ENCODE measurements at places on chromosomes 12 and 14.

DNA sequence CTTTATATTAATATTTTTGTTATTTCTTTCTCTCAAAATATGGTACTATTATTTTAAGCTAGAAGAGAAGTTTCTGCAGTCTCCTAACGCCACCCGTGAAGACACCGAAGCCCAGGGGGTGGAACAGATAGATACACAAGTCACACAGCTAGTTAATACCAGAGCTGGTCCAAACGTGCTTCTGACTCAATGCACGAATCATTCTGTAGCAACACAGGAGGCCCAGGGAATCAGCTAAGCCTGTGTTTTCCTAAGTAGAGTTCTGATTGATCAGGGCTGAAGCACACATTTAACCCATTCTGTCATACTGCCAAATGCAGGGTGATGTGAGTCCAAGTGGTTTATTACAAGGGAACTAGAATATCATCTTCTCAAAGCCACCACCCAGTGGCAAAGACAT is 116.9 kb upstream of the PWP1 start:
- no peak for DNase-seq

DNA sequence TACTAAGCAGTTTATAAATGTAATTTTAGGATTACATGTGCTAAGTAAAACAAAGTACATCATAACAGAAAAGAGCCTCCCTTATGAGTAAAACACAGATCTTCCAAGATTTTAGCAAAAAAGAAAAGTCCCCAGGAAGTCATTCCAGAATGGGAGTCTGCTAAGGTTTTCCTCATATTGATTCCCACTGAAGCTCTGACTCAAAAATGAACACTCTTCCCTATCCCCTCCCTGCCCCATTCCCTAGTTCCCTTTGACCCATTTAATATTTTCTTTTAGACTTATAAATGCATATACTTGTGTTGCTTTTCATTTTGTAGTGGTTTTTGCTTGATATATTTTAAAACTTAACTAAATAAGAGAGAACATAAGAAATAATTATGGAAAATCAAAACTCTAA is 40.1 kb downstream of the PTGER2 start:
- no peak for DNase-seq

DNA sequence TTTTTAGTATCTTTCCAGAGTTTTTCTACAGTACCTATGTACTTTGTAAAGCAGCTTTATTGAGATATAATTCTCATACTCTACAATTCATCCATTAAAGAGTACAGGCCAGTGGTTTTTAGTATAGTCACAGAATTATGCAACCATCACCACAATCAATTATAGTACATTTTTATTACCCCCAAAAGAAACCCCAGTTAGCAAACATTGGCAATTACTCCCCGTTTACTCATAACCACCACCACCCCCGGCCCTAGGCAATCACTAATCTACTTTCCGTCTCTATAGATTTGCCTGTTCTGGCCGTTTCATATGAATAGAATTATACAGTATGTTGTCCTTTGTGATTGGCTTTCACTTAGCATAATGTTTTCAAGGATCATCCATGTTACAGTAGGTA is 119.8 kb downstream of the KICS2 start:
- DNase-seq, result no peak

DNA sequence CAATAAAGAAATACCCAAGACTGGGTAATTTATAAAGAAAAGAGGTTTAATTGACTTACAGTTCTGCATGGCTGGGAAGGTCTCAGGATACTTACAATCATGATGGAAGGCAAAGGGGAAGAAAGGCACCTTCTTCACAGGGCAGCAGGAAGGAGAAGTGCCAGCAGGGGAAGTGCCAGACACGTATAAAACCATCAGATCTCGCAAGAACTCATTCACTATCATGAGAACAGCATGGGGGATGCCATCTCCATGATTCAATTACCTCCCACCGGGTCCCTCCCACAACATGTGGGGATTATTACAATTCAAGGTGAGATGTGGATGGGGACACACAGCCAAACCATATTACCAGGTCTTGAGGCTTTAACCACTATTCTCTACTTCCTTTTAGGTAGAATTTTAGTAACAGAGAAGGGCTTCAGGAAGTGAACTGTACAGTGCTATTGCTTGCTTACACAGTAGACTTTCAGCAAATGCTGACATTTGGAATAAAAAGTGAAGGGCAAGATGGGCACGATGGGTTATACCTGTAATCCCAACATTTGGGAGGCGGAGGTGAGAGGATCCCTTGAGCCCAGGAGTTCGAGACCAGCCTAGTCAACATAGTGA is 40.8 kb upstream of the OR4E1 start:
- DNase-seq, result no peak

- no peak for DNase-seq
Observed at GRCh38 chr14:104975481-104976197, 2.5 kb downstream of the AHNAK2 start.

- DNase-seq, result no peak
Observed at GRCh38 chr12:91722072-91722471, 423.6 kb downstream of the BTG1 start.

DNA sequence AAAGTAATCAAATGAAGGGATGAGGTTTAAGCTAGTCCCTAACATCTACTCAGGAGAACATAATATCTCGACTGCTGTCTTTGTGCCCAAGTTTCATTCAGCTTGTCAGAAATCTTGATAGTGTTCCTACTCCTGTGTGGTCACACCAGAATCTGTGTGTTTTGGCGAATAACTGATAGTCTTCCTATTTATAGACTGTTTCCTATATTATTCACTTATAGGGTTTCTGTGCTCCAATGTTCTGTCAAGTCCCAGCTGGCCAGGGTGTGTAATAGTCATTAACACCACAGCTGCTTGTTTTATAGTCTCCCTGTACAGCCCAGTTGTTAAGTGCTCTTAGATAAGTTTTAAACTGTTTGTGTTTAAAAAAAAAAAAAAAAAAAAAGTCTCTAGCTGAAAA is 45.9 kb downstream of the GPR135 start:
- DNase-seq, result no peak

- no peak for DNase-seq
Observed at GRCh38 chr12:72228424-72228823, 43.7 kb upstream of the TRHDE start.

DNA sequence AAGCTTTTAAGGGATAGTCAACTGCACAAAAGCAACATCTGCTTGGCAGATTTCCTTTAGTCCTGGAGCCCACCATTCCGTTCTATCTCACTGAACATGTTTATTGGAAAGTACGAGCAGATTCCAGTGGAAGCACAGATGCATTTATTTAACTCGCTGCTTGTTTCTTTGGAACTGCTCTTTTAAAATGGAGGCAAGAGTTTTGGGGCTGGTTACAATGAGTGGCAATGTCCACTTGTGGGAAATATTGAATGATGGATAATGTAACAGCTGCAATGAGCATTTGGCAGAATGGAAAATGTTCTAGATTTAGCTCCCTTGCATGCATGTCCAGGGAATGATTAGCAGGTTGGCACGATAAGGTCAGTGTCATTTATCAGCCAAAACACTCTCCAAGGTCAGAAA is 163.0 kb downstream of the ATP23 start:
- DNase-seq, result no peak

- no peak for DNase-seq
Observed at GRCh38 chr12:47214771-47215170, 135.0 kb upstream of the AMIGO2 start.

- no peak for DNase-seq
Observed at GRCh38 chr12:131506426-131506825, 204.5 kb upstream of the SFSWAP start.

DNA sequence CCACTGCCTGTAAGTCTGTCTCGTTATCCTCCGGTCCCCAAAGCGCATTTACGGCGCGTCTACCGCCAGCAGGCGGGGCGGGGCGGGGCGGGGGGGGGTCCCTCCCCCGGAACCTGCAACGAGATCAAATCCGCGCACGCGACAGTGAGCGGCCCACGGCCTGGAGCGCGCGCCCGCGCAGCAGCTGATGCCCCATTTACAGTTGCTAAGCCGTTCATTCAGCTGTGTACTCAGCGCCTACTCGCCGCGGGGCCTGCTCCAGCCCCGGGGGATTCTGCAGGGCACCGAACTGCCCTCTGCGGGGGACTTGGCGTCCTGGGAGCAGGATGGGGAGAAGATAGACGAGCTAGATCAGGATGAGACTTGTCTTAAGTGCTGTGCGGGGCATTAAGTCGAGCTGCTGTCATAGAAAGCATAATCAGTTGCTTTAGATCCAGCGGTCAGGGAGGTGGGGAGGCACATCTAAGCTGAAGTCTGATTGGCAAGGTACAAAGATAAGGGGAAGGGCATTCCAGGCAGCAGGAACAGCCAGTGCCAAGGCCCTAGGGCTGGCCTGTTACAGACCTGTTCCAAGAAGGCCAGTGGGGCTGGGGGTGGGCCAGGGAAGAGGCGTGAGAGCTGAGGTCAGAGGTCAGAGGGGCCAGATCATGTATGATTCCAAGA is 1.4 kb upstream of the CCDC85C start:
- peak; percentile 62 for DNase-seq

DNA sequence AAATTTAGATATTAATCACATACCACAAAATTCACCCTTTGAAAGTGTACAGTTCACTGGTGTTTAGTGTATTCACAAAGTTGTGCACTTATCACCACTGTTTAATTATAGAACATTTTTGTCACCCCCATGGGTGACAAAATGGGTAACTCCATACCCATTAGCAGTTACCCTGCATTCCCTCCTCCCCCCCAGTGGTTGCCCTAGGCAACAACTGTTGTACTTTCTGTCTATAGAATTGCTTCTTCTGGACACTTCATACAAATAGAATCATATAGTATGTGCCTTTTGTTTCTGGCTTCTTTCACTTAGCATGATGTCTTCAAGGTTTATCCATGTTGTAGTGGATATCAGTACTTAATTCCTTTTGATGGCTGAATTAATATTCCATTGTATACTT is 52.7 kb downstream of the FBXO34 start:
- no peak for DNase-seq

- DNase-seq, result no peak
Observed at GRCh38 chr12:123058481-123058880, 78.0 kb downstream of the ARL6IP4 start.

GRCh38 chr12:98149691-98150210 is 365.6 kb upstream of the TMPO start:
- DNase-seq, result no peak

DNA sequence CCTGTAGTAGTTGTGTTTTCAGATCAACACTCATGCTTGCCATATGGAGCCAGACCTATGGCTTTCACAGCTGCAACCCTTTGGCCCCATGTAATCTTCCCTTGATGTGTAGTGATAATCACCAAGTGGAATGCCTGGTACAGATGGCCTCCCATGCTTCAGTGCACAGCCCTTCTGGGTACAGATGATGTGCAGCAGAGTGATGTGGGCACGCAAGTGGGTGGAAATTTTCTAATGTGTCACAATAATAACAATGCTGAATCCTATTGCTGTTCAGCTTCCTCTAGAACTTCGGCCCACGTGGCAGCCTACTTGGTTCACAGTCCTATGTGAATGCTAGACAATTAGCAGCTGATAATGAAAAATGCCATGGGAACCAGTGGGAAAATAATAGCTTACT is 188.1 kb downstream of the SNAPC1 start:
- DNase-seq, result no peak

GRCh38 chr14:52043690-52044089 is 25.2 kb downstream of the NID2 start:
- no peak for DNase-seq

DNA sequence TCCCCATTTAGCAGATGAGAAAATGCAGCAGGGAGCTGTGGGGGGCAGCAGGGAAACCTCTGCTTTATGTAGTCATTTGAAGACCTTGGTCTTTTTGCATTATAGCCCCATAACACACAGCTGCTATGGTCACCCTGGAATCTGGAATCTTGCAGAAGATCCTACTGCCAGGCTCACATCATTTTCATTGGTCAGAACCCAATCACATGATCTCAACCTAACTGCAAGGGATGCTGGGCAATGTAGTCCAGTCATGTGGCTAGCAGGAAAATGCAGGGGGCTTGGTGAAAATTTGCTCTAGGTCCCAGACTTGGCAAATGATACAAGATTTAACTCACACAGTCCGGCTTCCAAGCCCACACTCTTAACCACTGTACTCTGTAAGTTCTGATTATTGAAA is 1028.7 kb downstream of the AACS start:
- DNase-seq, result no peak

GRCh38 chr14:89702073-89702875 is 252.3 kb downstream of the EFCAB11 start:
- no peak for DNase-seq

- no peak for DNase-seq
Observed at GRCh38 chr12:89059056-89059455, 293.2 kb downstream of the DUSP6 start.

DNA sequence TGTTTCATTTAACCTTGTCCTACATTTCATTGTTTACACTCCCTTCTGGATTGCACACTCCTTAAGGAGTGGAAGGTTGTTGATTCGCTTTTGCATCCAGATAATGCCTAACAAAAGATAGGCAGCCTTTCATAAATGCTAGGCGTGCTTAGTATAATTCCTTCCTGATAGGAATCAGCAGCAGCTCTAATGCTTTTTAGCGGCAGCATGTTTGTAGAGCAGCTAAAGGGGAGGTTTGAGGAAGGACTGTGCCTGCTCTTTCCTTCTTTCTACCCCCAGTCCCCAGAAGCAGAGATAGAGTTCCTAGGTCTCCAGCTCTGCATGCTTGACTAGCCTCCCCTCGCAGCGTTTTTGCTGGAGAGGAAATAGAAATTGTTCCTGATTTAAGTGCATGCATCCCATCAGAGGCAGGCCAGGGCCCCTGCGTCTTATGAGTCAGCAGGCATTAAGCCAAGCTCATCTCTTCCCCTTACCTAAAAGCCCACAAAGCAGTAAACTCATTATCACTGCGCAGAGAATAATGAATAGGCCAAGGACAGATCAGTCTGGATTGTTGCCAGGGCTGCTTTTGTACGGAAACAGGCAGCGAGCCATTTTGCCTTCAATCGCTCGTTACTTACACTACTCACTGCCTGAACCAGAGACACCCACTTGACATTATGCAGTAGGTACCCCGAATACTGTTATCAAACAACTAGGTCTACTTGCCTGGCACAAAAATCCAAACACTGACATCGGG is 14.0 kb upstream of the TBPL2 start:
- DNase-seq, result no peak

GRCh38 chr14:24037658-24038037 is 14.2 kb upstream of the CARMIL3 start:
- DNase-seq, result no peak

GRCh38 chr12:116213014-116213413 is 64.5 kb downstream of the MED13L start:
- no peak for DNase-seq

- DNase-seq, result no peak
Observed at GRCh38 chr12:96195845-96196451, 1.8 kb downstream of the ELK3 start.

DNA sequence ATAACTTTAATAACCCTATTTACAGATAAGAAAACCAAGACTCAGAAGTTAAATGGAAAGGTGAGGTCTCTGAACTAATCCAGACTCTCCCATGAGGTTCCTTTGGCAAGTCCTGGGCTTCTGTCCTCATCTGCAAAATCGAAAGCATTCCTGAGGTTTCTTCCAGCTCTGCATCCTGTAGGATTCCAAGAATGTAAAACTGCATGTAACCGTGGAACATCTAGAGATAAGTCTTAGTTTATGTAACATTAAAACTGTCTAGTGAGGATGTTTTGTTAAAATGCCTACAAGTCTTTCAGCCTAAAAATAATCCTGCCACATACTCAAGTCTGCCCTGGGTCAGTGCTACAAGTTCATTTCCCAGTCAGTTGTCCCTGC is 7.3 kb upstream of the ITFG2 start:
- DNase-seq, result no peak

All from stimulated activated CD8-positive, alpha-beta memory T cell treated with anti-CD3 and anti-CD28 coated beads, Interleukin-15, amount 100 ng/mL, for 4 hours (primary cell).